ENCODE measurements at places on chromosomes 3 and 15.

DNA sequence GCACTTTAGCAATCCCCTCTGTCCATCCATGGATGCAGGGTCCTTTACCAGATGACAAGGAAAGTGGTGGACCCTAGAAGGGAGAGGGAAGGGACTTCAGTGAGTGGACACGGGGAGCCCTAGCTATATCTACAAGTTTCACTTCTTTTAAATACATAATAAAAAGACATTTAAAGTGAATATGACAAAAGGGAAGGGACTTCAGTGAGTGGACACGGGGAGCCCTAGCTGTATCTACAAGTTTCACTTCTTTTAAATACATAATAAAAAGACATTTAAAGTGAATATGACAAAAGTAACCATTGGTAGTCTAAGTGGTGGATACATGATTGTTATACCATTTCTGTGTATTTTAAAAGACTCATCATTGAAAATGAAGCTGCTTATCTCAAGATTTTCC is 81.9 kb upstream of the HES1 start:
- DNase-seq: no peak

DNA sequence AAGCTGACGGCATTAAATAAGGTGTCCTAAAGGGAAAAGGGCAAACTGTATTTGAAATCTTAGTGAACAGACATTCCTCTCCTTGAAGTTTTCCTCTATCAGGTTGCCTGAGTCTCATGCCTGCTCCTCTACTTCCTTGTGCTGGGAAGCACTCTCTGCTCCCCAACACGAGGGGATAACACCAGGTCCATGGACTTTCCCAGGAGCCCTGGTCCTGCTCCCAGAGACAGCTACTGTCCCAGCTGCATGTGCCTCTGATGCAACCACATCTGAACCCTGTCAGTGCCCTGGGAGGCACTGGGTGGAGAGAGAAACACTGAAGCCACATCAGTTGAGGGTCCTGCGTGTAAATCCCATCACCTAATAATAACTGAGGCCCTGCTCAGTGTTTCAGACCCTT is 7.4 kb downstream of the TLR9 start:
- DNase-seq: no peak

GRCh38 chr3:79517766-79518413 is 249.9 kb downstream of the ROBO1 start:
- peak; percentile 52 for DNase-seq

DNA sequence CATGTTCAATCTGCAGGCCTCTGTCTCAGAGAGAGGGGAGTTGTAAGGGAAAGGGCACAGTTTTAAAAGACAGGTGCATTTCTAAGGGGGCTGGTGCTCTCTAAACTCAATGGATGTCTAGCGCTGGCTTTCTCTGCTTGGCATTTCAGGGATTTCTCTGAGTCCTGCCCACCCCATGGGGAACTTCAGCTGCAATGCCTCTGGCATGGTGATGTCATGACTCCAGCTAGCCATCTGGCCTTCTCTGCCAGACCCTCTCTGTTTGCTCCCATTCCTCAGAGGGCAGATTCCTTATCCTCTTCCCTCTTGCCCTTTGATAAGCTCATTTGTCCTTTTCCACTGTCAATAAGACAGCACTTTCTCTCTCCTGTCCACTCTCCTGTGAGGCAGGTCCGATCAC is 40.8 kb downstream of the RPLP1 start:
- no peak for DNase-seq

DNA sequence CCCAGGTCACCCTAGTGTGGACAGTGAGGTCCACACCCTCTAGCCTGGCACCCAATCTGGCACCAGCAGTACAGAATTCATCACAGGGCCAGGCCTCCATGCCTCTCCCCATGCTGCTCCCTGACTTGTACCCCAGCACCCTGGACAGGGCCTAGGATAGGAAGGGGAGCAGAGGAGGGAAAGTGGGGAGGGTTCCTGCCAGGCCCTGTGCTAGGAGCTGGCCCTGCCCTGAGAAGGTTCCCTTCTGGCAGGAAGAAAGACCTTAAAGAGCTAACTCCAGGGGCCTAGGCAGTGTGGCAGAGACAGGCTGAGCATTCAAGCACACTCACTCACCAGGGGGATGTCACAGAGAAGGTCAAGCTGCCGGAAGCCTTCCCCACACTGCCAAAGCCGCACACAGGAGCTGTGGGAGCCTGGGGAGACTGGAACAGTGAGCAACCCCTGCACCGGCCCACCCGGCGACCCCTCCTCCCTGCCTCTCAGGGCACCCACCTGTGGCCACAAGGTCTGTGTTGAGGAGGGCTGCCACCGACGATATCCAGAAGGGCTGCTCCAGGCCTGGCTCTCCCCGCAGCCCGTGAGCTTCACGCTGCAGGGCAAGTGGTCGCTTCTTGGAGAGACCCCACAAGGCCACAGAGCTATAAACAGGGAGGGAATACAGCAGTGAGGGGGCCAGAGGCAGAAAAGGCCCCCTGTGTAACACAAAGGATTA is 7.4 kb downstream of the RRP9 start:
- DNase-seq: no peak

DNA sequence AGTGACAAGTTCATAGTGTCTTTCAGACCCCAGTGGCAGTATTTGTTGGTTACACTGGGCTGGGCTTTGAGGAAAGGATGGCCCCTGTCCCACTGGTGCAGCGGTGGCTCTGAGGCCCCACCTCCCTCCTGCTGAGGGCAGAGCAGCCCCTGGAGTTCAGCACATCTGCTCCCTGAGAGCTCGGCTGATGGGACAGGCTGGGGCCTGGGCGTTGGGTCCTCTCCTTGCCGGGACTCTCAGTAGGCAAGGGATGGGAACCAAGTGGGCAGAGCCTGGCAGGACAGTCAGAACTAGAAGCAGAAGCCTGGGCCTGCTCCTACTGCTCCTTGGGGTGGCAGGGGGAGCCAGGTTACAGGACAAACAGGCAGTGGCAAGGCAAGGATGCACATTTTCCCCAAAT is 114.5 kb downstream of the NUP210 start:
- DNase-seq: no peak

DNA sequence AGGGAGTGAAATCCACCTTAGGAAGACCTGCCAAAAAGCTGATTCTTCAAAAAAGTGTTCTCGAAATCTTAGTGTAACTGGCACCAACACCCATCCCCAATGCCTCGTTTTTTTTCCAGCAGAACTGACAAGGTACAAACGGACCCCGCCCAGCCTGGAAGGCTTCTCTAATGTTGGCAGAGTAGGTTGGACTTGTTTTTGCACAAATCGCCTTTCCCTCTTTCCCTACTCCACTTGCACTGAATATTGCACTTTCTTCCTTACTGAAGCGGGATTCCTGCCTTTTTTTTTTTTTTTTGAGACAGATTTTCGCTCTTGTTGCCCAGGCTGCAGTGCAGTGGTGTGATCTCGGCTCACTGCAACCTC is 544 bp upstream of the TIMMDC1 start:
- no peak for DNase-seq

GRCh38 chr15:80557441-80558234 is 137.5 kb upstream of the ABHD17C start:
- no peak for DNase-seq

DNA sequence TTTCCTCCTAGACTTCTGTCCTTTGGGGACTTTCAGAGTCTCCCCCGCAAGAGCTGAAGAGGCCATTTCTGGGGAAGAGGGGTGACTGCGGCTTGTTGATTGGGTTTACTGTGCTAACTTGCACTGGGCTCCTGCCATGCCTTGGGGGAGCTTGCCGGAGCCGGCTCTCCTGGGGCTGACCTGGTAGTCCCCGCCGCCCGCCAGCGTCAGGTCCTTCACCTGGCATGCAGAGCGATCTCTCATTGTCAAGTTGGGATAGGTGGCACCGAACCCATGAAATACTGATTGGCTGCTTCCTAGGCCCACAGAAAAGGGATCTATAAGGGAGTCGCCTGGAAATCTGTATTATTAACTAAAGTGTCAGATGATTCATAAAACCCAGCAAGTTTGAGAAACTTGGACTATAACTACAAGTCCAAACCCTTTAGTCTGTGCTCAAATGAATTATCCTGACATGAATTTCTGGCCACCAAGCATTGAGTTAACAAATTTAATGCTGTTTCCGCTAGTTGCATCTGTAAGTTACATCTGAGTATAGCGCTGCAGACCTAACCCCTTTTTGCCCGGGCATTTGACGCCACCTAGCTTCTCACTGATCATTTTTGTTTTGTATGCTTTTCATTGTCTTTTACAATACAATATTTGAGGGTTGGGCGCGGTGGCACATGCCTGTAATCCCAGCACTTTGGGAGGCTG is 607 bp upstream of the IMP3 start:
- peak; percentile 78 for DNase-seq

DNA sequence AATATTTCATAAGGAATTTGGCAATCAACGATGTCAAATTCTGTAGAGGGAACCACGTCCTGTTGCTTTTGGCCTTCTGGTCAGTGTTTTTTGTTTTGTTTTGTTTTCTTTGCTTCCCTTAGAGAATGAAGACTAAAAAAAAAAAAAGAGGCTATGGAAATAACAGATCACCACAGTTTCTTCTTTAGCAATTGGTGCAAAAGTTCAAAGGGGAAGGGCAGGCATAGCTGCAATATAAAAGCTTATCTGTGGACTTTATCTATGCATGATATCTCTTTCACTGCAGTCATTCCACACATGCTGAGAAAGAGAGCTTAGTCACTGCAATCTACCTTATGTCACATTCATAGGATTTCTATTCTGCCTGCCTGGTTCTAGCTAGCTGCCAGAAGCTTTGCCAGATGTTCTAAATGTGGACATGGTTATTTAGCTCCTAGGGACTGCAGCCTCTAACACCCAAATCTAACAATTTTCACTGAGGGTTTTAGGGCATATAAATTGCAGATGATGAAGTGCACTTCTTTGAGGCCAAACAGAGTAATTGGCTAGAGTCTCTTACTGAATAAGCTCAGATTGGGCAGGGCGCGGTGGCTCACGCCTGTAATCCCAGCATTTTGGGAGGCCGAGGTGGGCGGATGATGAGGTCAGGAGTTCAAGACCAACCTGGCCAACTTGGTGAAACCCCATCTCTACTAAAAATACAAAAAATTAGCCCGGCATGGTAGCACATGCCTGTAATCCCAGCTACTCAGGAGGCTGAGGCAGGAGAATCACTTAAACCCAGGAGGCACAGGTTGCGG is 637.2 kb downstream of the NTRK3 start:
- peak; percentile 52 for DNase-seq

DNA sequence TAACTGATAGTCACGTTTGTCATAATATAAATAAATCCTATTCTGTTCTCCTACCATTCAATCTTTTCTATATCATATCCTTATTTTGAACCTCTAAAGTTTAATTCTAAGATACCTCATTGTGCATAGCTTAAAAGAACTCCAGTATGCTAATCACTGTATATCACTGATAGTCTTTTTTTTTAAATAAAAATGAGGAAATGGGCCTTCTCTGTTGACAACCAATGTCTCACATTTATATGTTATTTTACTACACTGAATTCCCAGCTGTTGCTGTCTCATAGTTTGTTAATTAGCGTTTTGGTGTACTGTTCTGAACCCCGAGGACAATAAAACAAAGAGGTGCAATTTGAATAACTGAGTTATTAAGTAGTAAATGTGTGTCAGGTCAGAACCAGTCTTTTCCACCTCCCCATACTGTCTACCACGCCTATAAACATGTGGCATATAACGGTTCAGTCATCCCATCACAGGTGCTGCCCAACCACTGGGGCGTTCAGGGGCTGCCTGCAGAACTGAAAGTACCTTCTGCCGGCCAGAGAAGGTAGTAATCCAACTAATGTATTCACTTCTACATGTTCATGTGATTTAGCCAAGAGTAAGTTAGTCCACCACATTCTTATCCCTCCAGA is 14.9 kb downstream of the CBLB start:
- DNase-seq: no peak

- DNase-seq: no peak
These were observed 287.3 kb upstream of the ADAMTS9 start for GRCh38 chr3:64975147-64975546.

DNA sequence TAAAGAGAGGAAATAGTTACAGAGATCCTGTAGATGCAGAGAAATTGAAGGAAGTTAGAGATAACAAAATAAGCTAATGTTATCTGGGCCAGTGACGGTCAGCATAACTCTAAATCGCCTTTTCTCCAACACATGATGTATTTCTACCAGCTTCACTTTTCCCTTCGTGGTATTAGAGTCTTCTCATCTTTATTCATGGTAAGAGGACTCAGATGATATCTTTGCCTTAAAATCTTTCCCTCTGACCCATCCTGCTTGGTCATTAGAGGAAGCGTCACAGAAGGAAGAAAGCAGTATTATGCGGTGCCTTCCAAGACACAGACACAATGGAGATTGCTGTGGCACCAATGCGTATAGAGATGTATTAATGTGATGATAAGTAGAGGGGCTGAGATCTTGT is 320.7 kb upstream of the GOLIM4 start:
- no peak for DNase-seq

Data from NCI-H2171 treated with DMSO at 0.1 percent for 48 hours (cell line).